ENCODE measurements at places on chromosomes 1 and 21.

- no peak for DNase-seq
These were observed 1.0 kb downstream of the TMEM59 start for GRCh38 chr1:54051933-54052430.

- DNase-seq = no peak
These were observed 82.6 kb downstream of the GPR161 start for GRCh38 chr1:168054117-168054516.

DNA sequence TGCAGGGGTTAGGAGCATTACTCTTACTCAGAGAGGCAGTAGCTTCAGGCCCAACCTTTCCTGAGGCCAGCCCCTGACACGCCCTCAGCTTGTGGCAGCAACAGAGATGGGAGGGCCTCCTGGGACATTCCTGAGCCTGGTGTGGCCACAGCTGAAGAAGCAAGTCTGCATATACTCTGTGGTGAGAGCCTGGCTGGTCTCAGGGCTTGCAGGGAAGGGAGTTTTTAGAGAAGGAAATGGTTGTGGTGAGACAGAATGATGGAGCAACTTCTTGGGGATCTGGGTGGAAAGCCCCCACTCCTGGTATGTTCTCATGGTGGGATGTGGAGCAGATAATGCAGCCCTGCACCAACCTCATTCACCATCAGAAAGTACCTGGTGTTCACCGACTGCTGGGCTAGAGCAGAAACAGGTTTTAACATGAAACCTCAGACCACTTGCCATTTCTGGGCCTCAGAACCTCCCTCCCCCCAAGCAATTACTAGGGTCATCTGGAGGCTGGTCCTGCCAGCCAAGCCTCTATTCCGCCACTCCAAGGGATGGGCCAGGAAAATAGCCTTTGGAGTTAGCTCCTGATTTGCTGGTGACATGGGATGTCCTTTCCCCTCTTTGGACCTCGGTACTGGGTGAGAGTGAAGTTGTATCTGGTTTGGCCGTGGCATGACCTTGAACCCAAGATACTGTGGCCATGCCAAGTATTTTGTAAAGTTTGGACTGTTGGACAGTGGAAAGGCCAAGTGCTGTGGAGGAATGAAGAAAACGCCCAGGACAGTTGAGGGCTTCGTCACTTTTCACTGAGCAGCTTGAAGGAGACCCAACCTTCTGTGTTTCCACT is 28.1 kb upstream of the RNF19B start:
- DNase-seq = peak; percentile 50

DNA sequence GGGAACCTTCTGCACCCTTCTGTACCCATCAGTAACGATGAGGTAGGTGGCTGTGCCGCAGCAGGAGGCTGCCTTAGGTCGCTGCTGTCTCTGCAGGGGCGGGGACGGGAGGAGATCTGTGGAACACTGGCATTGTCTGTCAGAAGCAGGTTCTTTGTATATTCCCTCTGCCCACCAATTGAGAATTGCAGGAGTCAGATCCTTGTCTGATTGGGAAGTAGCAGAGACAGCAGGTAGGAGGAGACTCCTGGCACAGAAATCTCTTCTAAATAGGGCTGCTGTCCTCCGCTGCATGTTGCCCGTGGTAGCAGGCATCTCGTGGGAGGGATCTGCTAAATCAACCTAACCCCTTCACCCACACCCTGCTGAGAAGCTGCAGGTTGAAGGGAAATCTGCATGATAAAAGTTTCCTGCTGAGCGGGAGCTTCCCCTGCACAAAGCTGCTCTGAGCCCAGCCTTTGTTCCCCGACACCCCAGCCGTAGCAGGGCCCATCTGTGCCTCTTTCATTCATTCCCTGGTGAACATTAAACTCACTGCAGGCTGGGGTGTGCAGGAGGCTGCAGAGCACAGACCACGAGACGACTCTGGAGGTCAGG is 15.9 kb downstream of the SARS1 start:
- DNase-seq = no peak

- DNase-seq = no peak
These were observed 60.0 kb upstream of the AJAP1 start for GRCh38 chr1:4594286-4594991.

DNA sequence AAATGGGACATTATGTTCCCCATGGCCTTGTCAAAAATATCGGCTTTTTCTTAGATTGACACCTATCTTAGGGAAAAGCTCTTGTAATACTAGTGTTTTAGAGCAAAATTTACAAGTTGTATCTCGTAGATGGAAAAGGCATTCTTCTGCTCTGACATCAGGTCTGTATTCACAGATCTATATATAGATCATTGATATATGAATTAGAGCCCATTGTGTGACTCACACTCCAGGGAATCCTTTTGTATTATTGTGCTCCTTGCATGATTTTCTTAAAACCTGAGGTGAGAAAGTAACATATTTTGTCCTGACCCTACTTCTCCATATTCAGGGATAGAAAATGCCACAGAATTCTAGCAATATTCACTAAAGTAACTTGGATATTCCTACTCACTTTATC is 1160.8 kb upstream of the B3GALT2 start:
- DNase-seq = no peak

DNA sequence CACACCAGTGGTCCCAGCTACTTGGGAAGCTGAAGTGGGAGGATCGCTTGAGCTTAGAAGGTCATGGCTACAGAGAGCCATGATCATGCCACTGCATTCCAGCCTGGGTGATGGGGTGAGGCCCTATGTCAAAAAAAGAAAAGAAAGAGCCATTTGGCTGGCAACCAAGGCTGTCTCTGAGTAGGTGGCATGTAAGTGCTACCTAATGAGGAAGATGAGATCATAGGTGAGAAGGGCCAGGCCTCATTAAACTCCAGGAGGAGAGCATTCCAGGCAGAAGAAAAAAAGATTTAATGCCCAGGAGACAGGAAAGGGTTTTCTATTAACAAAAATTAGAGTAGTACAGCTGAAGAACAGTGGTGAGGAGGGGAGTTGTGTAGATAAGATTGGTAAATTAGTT is 103.4 kb upstream of the ZNF678 start:
- DNase-seq = no peak

DNA sequence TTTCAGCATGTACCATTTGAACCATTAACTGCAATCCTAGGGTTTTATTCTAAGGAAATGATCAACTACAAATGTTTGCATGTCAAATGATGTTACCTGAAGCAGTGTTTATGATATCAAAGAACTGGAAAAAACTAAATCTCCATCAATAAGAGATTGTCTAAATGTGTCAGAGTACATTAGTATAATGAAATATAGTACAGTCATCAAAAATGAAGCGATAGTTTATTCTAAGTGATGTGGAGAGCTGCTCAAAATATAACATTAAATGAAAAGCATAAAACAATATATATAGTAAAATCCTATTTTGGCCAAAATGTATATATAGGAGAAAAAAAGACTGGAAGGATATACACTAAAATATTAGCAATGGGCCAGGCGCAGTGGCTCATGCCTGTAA is 24.0 kb downstream of the AKNAD1 start:
- DNase-seq = no peak

GRCh38 chr1:107264561-107264960 is 123.7 kb downstream of the NTNG1 start:
- no peak for DNase-seq

DNA sequence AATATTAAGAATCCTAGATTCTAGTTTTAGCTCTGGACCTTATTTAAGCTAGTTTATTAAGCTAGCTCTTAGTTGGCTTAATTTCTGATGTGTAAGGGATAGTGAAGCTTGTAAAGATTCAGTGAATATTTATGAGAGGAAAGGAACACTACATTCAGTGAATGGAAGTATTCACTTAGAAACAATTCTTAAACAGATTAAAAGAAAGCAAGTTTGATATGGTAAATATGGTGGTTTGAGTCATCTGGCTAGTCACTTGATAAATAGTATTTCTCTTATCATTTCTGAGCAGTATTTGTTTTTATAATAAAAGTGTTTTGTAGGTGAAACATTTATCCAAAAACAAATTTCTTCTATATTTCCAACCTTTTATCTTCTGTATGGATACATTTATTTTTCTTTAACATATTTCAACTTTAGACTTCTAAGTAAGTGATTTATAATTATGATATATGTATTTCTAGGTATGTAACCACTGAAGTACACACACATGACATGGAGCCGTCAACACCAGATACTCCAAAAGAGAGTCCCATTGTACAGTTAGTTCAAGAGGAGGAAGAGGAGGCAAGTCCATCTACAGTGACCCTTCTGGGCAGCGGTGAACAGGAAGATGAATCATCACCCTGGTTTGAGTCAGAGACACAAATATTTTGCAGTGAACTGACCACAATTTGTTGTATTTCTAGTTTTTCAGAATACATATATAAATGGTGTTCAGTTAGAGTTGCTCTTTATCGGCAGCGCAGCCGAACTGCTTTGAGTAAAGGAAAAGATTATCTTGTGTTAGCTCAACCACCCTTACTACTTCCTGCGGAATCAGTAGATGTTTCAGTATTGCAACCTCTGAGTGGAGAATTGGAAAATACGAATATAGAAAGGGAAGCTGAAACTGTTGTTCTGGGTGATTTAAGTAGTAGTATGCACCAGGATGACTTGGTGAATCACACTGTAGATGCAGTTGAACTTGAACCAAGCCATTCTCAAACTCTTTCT is 55.6 kb downstream of the SUCO start:
- DNase-seq = no peak

- no peak for DNase-seq
These were observed 10.4 kb upstream of the NCF2 start for GRCh38 chr1:183600634-183601033.

GRCh38 chr1:5109633-5110032 is 455.2 kb downstream of the AJAP1 start:
- DNase-seq = no peak

DNA sequence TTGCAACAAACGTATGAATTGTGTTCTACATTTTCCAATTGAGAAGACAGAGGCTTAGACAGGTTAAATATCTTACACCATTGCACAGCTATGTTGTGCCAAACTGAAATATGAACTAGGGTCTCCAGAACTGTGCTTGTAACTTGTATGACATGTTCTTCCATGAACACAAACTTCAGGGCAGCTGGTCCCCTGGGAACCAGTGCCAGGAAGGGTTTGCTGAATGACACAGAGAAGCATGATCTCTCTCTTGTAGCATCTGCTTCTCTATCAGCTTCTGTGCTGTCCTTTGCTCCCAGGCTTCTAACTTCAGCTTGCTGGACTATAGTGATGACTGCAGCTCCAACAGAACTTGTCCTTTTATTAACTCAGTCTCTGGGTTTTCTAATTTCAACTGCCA is 385.5 kb downstream of the SIPA1L2 start:
- no peak for DNase-seq

- no peak for DNase-seq
These were observed at the start of gene VHLL for GRCh38 chr1:156298852-156299357. Gene VHLL, minus strand, starts transcription at chr1:156299307. Its CDS starts 118 bp downstream, at chr1:156299189.

GRCh38 chr1:87061742-87062156 is 147.3 kb downstream of the HS2ST1 start:
- no peak for DNase-seq

- no peak for DNase-seq
These were observed 92.5 kb downstream of the DHRS3 start for GRCh38 chr1:12525311-12526181.

GRCh38 chr1:32868085-32868484 is 2.6 kb downstream of the FNDC5 start:
- no peak for DNase-seq

DNA sequence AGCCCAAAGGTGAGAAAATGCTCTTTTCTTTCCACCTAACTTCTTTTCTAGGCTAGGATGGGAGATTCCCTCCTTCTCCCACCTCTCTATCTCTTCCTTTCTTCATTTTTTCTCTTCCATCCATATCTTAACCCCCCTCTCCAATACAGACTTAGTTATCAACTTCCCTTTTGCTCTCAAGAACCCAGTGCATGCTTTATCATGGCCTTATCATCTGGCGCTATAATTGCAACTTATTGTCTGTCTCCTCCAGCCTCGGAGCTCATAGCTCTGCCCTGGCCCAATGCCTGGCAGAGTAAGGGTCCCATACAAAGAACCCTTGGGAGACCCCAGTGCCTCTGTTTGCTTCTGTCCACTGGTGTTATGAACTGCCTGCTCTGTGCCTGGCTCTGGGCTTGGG is 71.0 kb upstream of the NFASC start:
- DNase-seq = no peak

DNA sequence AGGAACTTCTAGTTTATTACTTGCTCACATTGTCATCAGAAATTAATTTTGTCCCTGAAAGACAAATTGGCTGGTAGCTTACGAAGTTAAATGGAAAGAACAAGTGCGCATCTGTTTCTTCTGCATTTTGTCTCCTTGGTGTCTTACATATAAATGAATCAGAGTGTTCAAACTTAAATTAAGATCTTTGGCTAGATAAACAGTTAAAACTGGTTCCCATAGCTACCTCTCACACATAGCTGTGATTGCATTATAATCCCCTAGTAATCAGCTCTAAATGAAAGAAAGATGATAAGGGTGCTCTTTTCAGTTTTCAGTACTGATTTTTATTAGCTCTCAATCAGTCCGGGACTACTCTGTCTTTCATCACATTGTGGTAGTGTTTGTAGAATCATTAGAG is 124.2 kb upstream of the LMO4 start:
- no peak for DNase-seq

- DNase-seq = no peak
These were observed 28.2 kb downstream of the TLR5 start for GRCh38 chr1:223114871-223115270.

GRCh38 chr1:204358605-204359004 is 1.1 kb downstream of the PLEKHA6 start:
- no peak for DNase-seq
